ENCODE measurements at places on chromosomes 16 and 17.

- DNase-seq: no peak
These were observed at the start of gene CCL15 for GRCh38 chr17:36001110-36001771. CCL15 (minus strand) TSS chr17:36001553; CDS start chr17:36001492, 61 bp downstream.

- no peak for DNase-seq
These were observed 63.2 kb upstream of the MARCHF10 start for GRCh38 chr17:62871291-62871690.

- DNase-seq: no peak
These were observed 3.9 kb downstream of the IGFBP4 start for GRCh38 chr17:40447148-40447644.

- no peak for DNase-seq
These were observed 106.8 kb downstream of the GNAO1 start for GRCh38 chr16:56298116-56298515.

All from activated CD8-positive, alpha-beta memory T cell treated with anti-CD3 and anti-CD28 coated beads for 4 hours (primary cell).